NCI-H510A treated with DMSO at 0.1 percent for 48 hours (cell line): ENCODE measurements at places on chromosomes 6 and 20.

DNA sequence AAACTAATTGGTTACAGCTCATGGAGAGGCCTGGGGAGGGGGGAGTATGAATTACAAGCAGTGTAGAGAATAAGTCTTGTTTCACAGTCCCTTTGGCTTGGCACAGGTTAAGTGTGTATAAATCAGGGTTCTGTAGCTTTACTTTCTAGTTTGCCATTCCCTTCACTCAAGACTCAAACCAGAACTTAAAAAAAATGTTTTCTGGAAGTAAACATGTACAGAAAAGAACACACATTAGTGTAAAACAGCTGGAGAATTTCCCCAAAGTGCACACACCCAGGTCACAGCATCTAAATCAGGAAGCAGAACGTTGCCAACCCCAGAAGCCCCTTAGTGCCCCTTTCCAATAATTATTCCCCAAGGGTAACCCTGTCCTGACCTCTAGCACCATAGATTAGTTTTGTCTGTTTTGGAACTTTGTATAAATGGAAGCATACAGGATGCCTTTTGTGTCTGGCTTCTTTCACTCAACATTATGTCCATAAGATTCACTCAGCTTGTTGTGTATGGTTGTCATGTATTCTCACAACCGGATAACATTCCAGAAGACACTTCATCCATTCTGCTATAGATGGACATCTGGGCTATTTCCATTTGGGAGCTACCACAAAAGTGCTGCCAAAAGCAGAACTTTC is 33.7 kb upstream of the SCUBE3 start:
- DNase-seq, result no peak

DNA sequence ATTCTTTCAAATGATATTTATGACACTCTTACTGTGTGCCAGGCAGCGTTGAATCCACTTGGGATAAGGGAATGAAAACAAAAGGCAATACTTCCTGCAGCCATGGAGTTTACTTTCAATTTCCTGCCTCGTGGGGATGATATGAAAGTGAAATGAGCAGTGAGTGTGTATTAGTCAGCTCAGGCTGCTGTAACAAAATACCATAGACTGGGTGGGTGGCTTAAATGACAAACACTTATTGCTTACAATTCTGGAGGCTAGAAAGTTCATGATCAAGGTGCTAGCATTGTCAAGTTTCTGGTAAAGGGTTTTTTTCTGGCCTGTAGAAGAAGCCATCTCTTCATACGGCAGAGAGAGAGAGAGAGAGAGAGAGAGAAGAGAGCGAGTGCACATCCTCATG is 41.7 kb downstream of the TSHZ2 start:
- DNase-seq, result no peak

GRCh38 chr20:17637413-17637780 is 44.6 kb downstream of the RRBP1 start:
- DNase-seq, result no peak

DNA sequence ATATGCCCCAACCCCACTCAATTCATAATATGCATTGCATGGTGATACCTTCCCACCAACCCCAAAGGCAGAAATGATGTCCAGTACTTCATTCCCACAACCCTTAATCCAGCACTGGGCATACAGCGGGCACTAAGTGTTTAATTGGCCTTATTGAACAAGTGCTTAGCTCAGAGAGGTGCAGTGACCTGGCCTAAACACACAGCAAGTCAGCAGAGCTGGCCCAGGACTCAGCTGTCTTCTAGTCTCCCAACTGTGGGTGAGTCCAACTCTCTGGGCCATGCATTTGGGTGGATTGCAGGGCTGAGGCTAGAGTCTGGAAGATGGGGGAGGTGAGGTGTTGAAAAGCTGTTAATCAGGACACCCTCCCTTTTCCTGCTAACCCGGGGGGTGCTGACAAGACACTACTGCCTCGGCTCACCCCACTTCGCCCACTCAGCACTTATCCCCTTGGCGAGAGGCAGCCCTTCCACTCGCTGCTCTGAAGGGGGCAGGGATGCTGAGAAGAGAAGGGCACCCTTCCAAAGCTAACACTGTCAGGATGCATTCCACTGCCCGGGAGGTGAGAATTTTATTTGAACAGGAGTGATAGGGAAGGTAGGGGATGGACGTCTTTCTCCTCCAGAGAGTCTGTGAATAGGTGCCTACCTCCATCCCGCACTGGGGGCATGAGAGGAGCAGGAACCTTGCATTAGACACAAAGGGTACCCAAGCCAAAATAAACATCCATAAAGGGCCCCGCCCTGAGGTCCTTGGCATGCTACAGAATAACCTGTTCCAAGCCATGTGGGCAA is 14.2 kb downstream of the KCNK5 start:
- DNase-seq, result no peak

DNA sequence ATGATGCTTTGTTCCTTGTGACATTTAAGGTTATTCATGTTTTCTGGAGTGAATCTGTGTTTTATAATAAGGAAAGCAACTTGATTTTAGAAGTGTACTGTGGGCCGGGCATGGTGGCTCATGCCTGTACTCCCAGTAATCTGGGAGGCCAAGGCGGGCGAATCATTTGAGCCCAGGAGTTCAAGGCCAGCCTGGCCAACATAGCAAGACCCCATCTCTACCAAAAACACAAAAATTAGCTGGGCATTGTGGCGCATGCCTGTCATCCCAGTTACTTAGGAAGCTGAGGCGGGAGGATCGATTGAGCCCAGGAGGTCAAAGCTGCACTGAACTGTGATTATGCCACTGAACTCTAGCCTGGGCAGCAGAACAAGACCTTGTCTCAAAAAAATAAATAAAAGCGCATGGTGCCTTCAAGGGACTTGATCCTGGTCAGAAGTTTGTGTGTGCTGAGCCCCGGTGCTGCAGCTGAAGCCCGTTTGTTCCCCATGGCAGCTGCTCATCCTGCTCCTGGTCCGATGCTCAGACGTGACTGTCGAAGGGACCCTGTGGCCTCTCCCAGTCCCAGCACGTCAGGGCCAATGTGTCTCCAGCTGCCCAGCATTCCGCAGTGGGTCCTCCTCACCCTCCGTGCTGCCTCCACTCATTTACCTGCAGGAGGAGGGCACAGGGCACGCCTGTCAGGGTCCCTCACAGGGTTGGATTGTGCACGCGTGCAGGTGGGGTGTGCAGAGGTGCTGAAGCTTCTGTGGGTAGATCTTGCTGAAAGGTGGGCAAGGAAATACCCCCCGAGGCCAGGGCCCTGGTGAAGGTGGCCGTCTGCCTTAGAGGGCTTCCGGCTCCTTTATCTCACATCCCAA is 18.3 kb downstream of the ENTPD6 start:
- DNase-seq, result no peak

- DNase-seq, result no peak
These were observed 137.9 kb upstream of the BMP2 start for GRCh38 chr20:6629564-6629963.

DNA sequence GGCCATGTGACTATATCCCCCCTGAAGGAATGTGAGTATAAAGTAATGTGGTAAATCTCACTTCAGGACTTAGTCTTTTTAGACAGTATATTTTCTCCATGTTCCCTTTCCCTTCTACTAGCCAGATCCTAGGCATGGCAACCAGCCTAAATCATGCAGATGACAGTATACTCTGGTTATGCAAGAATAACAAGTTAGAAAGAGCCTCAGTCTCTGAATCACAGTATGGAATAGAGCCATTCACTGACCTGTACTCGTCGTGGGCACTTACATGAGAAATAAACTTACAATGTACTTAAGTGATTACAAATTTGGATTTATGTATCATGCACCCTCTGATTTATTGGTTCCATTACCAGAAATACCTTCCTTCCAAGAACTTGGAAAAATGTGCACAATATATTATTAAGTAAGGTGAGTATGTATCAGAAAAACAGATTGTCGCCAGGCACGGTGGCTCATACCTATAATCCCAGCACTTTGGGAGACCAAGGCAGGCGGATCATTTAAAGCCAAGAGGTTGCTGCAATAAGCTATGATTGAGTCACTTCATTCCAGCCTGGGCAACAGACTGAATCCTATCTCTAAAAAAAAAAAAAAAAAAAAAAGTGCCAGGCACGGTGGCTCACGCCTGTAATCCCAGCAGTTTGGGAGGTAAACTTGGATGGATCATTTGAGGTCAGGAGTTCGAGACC is 25.1 kb upstream of the FAM8A1 start:
- DNase-seq, result no peak

- DNase-seq, result no peak
These were observed 189.6 kb downstream of the GJA10 start for GRCh38 chr6:90083891-90084290.

GRCh38 chr6:157145656-157146285 is 177.5 kb downstream of the TMEM242 start:
- DNase-seq, result no peak

- peak; percentile 72 for DNase-seq
These were observed 46.0 kb downstream of the DSTN start for GRCh38 chr20:17615645-17616479.

DNA sequence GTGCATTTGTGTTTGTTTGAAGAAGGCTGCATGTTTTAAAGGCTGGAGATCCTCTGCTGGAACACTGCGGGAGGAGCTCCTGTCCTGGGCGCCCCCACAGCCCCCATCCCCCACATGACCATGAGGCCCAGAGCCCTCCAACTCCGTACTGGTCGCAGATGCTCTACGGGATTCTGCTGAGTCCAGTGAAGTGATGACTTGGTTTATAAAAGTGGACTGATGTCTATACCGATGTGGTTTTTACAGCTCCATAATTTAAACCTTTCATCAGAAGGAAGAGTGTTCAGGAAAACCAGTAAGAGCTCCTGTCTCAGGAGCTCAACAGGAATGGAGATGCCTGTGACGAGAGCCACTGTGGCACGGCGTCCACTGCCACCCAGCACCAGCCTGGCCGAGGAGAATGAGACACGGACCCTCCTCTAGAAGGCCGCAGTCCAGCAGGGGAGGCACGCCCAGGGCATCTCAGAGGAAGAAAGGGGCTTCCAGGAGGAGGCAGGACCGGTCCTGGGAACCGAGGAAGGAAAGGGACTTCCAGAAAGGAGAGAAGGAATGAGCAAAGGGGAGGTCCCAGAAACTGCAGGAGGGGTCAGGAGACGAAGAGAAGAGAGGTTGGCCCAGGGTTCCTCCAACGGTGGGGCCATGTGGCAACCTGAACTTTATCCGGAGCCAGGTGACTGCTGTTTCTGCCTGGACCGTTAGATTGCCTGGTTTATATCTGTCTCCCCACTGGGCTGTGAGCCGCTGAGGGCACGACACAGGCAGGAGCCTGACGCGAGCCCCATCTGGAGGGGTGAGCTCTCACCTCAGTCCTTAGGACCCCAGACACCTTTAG is 26.9 kb downstream of the BFSP1 start:
- no peak for DNase-seq

DNA sequence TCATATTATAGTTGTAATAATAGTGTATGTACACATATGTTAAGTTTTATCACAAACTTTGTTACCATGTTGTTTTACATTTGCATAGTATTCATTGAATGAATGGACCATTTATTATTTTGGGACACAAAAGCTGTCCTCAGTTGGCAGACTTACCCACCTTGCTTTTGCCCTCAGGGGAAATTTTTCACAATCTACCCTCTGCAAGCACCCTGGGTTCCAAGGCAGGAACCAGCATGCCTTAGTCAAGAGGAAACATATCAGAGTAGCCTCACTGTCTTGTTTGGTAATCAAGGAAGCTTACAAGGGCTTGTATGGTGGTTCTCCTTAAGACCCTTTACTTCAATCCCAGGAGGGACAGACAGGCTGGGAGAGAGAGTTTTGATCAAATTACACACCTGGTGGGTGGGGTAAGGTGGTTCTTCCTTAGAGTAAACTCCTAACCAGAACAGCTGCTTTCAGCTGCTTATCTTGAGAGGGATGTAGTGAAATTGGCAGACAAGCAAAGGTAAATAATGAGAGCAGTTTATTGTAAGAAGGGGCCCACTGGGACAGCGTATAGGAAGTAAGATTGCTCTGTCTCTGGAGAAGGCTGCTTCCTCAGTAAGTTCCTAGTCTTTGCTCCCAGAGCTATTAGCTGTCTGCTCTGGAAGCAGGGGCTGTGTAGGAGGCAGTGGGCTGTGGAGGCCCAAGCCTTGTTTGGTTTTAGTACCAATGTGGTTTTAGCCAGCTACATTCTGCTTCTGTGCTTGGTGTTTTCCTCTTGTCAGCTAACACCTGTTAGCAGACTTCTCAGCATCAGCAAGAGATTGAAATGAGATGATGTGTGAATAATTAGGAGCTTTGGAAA is 31.1 kb downstream of the BRPF3 start:
- peak; percentile 69 for DNase-seq

- no peak for DNase-seq
These were observed 131.8 kb downstream of the CLVS2 start for GRCh38 chr6:123127807-123128206.

- no peak for DNase-seq
These were observed 35.7 kb downstream of the EPB41L2 start for GRCh38 chr6:131027326-131027725.

GRCh38 chr6:160393891-160394653 is 45.9 kb downstream of the SLC22A3 start:
- no peak for DNase-seq

DNA sequence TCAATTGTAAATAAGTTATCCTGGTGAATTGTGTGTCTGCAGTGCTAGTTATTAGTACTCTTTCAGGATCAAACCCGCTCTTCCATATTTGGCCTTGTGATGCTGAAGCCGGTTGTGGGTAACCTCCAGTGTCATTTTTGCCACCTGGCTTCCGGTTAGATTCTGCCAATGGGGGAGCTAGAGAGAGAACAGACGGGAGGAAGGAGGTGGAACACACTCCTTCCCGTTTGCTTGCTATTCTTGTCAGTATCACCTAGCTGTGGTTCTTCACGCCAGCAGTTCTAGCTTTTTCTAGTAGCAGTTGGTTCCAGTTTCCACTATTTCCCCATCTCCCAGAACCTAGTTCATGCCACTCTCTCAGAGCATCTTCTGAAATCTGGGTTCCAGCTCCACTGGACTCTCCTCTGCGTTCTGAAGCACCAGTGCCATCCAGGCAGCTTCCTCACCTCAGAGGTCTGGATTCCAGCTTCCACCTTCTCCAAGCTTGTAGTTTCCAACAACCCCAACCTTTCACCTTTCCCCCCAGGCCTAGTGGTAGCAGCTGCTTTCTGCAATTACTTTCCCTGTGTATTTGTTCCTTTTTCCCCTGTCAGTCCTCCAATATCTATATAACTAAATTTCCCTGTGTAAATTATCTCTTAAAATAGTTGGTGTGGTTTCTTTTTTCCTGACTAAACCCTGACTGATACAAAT is 46.9 kb upstream of the LOC128125822 start:
- DNase-seq, result no peak

DNA sequence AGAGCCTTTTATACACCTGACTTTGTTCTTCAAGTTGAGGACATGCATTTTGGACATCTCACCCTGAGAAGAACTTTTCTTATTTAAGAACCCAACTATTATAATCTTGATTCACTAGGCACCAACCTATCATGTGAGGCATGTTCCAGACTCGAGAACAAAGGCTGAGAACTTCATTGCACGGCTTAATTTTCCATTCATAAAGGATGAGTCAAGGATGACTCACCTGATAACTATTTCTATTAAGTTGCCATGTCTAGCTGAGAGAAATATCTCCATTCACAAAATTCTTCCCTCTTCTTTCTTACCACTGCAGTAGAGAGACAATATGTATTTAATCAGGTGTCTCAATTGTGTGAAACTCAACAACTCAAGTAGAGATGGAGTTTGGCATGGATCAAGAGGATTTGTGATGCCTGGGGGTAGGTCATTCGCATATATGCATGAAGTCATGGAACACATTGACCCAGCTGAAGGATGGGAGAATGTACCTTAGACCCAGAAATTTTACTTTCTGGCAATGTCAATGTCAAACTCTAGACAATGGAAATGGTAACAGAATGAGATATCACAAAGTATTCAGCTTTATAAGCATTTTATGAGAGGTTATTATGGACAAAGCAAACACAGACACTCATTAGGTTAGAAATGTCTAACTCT is 208.7 kb upstream of the PRND start:
- DNase-seq, result no peak

- peak; percentile 40 for DNase-seq
These were observed 74.0 kb downstream of the UNC5CL start for GRCh38 chr6:40965046-40965445.
